NCI-H1105 treated with DMSO at 0.1 percent for 48 hours (cell line): ENCODE measurements at places on chromosomes 1 and 21.

DNA sequence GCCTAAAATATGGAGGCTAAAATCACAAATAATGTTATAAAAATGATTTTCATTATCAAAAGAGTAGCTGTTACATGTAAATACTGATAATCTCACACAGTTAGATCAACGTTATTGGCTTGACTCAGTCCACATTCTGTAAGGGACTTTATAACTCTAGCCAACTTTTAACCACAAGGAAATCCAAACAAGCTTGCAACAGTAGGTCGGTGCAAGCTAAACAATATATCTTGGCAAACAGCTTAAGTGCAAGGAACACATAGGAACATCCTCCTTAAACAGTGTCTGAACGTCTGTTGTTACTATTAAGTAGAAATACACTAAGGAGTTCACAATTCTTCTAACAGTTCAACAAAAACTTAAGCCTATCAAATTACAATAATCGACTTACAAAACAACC lies 126.7 kb downstream of the EIF4G3 start:
- no peak for DNase-seq

- no peak for DNase-seq
These were observed at the start of gene AGRN for GRCh38 chr1:1020000-1020404. AGRN (plus strand) TSS chr1:1020120; CDS start chr1:1020173, 53 bp downstream.

DNA sequence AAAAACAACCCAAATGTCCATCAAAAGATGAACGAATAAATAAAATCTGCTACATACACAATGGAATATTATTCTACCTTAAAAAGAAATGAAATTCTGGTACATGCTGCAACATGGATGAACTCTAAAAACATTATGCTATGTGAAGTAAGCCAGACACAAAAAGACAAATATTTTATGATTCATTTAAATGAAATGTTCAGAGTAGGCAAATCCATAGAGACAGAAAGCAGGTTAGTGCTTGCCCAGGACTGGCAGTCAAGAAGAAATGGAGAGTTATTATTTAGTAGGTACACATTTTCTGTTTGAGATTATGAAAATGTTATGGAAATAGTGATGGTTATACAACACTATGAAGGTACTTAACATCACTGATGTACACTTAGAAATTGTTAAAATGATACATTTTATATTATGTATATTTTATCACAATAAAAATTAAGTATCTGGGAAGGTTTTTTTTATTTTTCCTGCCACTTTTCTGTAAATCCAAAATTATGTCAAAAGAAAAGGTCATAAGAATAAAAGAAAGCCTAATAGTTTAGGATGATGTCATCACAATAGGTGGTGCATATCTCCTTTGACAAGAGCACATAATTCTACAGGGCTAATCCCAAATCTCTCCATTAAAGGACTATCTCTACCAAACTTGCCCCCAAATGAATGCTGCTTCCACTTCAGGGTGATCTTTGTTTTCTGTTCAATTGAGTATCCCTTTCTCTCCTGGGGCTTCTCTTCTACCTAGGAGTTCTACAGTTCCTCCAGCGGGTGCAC lies 40.2 kb upstream of the FCER1A start:
- no peak for DNase-seq

- DNase-seq = no peak
These were observed 1.9 kb downstream of the IGSF8 start for GRCh38 chr1:160096274-160097116.

- no peak for DNase-seq
These were observed 258.3 kb downstream of the TOMM20 start for GRCh38 chr1:234870020-234870981.

- peak; percentile 39 for DNase-seq
These were observed 6.7 kb upstream of the RNASEL start for GRCh38 chr1:182595641-182596240.

DNA sequence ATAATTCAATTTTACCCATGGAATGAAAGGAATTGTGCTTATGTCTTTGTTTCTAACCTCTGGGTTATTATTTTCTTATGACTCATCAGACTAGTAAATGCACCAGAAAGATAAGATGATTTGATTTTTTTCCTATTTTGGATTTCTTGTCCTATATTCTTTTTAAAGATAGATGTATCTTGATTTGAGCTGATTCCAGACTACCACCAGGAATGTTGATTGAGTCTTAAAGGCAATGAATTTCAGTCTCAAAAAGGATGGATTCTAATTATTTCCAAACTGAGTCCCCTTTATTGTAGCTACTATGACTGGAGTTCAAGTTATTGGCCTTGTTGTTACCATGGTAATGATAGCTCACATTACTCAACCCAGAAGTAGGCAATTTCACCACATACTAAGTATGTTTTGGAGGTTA lies 95.8 kb upstream of the RGS4 start:
- DNase-seq = no peak

DNA sequence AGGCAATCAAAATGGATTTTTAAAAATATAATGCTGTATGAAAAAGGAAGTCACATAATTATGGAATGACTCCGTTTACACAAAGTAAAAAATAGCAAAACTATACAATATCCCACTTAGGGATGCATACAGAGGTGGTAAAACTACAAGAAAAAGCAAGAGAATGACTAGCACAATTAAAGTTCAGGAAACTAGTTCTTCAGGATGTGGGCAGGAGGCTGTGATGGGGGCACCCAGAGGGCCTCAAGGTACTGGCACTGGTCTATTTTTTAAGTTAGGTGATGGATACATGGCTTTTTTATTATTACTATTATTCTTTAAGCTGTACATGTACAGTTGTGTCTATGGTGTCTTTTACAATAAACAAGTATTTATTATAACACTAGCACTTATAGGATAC lies 1.4 kb upstream of the ZC3H12A start:
- DNase-seq = no peak

- no peak for DNase-seq
These were observed 80.4 kb downstream of the NPHP4 start for GRCh38 chr1:5911871-5912271.

GRCh38 chr1:20530901-20531300 lies 21.5 kb upstream of the FAM43B start:
- DNase-seq = no peak

DNA sequence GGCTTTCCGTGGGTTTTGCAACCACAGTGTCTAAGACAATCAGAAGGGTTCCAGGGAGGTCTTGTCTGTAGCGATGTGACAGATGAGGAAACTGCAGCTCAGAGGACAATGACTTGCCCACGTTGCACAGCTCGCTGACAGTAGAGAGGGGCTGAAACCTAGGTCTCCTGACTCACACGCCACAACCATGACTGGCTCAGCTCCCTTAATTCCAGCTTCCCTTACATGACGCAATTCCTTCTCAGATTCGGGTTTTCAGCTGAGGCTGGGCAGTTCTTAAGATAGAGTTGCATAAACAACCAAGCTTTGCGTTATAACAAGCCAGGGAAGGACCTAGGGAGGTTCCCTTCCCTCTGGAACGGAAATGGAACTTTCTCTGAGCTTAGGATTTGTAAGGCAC lies 36.3 kb downstream of the DHCR24 start:
- DNase-seq = no peak

DNA sequence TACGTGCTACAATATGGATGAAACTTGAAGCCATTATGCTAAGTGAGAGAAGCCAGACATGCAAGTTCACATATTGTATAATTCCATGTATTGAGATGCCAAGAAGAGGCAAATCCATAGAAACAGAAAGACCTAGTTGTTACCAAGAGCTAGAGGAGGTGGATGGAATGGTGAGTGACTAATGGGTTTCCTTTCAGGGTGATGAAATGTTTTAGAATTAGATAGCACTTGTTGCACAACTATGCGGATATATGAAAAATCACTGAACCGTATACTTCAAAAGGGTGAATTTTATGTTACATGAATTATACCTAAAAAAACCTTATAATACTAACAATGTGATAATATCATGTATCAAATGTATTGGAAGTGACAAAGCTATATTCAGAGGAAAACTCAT lies 18.1 kb downstream of the EPHA10 start:
- DNase-seq = no peak

DNA sequence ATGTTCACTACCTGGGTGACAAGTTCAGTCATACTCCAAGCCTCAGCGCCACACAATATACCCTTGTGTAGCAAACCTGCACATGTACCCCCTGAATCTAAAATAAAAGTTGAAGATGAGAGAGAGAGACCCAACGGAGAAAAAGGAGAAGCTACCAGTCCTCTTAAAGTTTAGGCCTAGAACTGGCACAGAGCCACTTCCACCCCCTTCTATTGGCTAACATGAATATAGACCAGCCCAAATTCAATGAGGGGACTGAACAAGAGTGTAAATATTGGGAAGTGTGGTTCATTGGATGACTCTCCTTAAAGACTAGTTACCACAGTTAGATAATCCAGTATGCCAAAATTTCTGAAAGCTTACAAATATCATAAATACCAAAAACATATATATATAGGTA lies 139.9 kb upstream of the ATP1B1 start:
- DNase-seq = no peak

DNA sequence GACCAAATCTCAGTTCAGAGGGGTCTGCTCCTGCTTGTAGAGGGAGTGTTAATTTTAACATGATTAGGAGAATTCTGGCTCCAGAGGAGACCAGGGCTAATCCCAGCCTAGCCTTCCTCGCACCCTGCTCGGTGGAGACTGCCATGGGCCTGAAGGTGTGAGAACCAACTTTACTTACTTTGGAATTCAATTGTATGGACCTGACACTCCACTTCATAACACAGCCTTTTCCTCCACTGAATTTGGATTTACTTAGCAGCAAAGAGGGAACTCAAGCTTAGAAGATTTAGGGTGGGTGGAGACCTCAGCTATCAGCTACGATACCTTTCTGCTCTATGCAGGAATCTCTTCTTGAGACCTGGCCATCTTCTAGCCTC lies 11.5 kb downstream of the PLXNA2 start:
- DNase-seq = no peak

DNA sequence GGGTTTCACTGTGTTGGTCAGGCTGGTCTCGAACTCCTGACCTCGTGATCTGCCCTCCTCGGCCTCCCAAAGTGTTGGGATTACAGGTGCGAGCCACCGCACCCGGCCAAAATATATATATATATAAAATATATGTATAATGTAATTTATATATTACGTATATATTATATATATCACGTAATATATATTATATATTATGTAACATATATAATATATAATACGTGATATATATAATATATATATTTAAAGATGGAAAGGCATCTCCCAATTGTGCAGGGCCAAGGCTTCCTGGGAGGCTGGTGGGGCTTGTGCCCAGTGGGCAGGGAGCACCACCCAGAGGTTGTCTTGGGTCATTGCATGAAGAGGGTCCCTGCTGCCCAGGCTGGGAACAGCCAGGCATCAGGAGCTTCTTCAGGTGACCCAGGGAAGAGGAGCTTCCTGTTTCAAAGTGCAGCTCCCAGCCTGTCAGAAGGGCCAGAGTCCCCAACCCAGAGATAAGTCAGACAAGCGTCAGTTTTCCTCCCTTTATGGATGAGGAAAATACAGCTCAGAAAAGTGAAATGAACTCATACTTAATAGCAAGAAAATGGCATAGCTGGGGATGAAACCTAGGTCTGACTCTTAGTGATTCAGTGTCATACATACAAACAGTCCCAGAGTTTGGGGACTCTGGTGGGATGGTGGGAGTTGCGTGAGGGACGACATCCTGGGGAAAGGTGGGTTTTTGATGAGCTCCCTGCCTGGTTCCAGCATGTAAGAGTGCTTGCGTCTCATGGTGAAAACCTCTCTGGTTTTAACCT lies 12.0 kb downstream of the UBE2Q1 start:
- DNase-seq = peak; percentile 16

GRCh38 chr1:203091199-203091477 lies 5.3 kb upstream of the MYOG start:
- no peak for DNase-seq

GRCh38 chr1:13487143-13487868 lies 26.5 kb downstream of the LRRC38 start:
- no peak for DNase-seq

- DNase-seq = peak; percentile 31
These were observed 46.5 kb downstream of the LAMC1 start for GRCh38 chr1:183069562-183070216.

DNA sequence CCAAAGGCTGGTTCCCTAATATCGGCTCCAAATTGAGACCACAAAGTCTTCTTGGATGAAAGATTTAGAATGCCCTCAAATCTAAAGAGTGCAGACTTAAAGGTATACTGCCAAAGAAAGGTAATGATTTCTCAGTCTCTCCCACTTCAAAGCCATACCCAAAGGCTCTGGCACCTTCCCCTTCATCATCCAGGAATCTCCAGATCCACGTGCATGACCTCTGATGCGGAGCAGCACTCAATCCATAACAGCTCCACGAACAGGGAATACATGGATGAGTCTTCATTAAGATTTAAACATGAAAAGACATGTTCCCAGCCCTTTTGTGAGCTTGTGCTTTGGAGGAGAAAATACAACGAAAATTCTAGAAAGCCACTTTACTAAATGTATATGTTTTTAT lies 453.9 kb downstream of the DSCAM start:
- DNase-seq = no peak

- DNase-seq = no peak
These were observed 49.1 kb upstream of the DMRTB1 start for GRCh38 chr1:53410100-53410541.

- no peak for DNase-seq
These were observed 142.0 kb upstream of the GRIK3 start for GRCh38 chr1:37176269-37176668.

- DNase-seq = no peak
These were observed 1.3 kb downstream of the MAP7D1 start for GRCh38 chr1:36157115-36157903.

DNA sequence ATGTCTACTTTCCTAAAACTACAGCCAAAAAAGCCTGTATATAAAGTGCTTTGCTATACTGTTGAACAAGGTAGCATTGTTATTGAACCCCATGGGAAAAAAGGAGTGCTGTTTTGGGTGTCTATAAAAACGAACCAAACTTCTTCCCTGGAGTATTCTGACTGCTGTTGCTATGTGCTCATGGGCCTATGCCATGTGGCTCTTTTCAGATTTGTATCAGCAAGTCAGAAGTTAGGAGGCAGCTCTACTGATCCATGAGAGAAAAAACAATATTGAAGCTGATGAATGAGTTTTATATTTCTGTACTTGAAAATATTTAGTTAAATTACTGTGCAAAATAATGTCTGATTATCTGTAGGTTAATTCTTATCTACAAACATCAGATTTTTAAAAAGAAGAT lies 66.5 kb downstream of the ADGRL2 start:
- DNase-seq = no peak

DNA sequence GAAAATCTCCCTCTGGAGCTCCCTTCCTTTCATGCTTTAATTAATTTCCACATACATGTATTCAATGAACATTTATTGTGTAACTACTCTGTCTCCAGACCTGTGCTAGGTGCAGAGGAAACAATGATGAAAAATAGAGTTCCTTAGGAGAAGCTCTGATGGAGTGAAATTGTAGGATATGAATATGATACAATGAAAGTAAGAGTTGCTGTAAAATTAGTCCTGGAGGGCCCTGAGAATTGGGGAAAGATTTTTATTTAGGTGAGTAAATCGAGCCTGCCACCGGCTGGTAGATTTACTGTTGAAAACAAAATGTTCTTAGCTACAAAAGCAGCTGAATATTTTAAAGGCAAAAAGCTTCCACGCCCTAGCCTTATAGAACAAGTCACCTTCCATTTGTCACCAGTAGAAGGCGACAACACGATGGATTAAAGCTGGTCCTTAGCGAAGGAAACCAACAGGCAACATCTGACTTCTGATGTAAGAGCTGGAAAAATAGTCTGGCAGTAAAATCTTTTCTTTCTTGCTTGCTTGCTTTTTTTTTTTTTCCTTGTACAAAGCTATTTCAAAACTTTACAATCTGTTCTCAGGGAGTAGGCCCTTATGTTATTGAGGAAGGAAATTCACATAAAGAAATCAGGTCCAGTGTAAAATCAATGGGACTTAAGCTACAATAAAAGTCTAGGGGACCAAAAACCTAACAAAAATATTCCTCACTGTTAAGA lies 82.0 kb upstream of the ROR1 start:
- DNase-seq = peak; percentile 70

- no peak for DNase-seq
These were observed 59.3 kb downstream of the PACC1 start for GRCh38 chr1:212355230-212355969.
